Left lung (tissue), 14 donors: ENCODE measurements at places on chromosomes 4 and X.

GRCh38 chr4:154739111-154739510 lies 4.7 kb upstream of the LRAT start:
- no peak overlapping the region for H3K27ac ChIP-seq
- DNase-seq = no peak
- peaks cover 14% of the 10 kb centered on the region for H3K4me1 ChIP-seq
- no peak overlapping the region for H3K4me3 ChIP-seq

GRCh38 chrX:103249805-103250204 lies 5.2 kb downstream of the TCEAL8 start:
- H3K27me3 ChIP-seq = no peaks in the 10 kb centered on the region
- no peaks in the 10 kb centered on the region for H3K4me1 ChIP-seq
- no peak for DNase-seq
- no peak overlapping the region for H3K27ac ChIP-seq
- H3K36me3 ChIP-seq = no peaks in the 10 kb centered on the region
- H3K4me3 ChIP-seq = no peak overlapping the region

- no peak overlapping the region for H3K4me3 ChIP-seq
- no peaks in the 10 kb centered on the region for H3K27me3 ChIP-seq
- no peak overlapping the region for H3K27ac ChIP-seq
- no peaks in the 10 kb centered on the region for H3K4me1 ChIP-seq
- H3K36me3 ChIP-seq = no peaks in the 10 kb centered on the region
Measured at GRCh38 chrX:120235284-120235683, 15.3 kb upstream of the ZBTB33 start.

DNA sequence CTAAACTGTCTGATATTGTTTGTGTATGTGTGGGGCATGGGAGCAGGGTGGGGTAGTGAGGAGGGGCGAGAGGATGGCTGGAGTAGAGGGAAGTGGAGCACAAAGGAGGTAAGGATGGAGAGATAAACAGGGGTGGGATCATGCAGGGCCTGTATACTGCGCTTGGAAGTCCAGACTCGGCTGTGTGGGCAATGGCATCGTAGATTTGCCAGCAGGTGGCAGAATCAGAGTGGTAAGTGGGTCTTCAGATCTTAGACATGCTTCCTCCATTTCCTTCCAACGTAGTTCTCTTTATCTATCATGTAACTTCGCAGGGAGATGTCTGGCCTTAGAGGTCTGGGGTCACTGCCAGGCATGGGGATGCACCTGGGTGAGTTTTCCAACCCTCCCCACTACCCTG lies 155.5 kb downstream of the PDGFRA start:
- no peak overlapping the region for H3K27ac ChIP-seq
- H3K4me3 ChIP-seq = no peak overlapping the region
- no peak for DNase-seq
- H3K27me3 ChIP-seq = no peaks in the 10 kb centered on the region

DNA sequence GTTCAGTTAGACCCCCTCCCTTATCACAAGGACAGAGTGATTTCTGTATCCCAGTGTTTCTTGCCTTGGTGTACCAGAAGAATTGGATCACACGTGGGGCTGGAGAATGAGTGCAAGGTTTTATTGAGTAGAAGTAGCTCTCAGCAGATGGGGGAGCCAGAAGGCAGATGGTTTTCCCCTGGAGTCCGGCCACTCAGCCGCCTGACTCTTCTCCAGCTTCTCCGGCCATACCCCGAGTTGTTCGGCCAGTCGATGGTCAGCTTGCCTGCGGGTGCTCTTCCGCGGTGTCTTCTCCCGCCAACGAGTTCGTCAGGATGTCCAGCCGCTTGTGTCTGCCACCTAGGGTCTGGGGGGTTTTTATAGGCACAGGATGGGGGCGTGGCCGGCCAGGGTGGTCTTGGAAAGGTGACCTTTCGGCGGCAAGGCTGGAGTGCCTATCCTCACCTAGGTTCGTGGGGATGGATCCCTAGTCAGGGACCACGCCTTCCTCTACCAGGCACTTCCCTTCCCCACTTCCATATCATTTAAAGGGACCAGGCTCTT lies 14.5 kb downstream of the GAB1 start:
- H3K27me3 ChIP-seq = no peaks in the 10 kb centered on the region
- H3K36me3 ChIP-seq = no peaks in the 10 kb centered on the region
- H3K4me1 ChIP-seq = peaks cover 44% of the 10 kb centered on the region
- H3K27ac ChIP-seq = no peak overlapping the region
- H3K4me3 ChIP-seq = no peak overlapping the region
- no peak for DNase-seq

DNA sequence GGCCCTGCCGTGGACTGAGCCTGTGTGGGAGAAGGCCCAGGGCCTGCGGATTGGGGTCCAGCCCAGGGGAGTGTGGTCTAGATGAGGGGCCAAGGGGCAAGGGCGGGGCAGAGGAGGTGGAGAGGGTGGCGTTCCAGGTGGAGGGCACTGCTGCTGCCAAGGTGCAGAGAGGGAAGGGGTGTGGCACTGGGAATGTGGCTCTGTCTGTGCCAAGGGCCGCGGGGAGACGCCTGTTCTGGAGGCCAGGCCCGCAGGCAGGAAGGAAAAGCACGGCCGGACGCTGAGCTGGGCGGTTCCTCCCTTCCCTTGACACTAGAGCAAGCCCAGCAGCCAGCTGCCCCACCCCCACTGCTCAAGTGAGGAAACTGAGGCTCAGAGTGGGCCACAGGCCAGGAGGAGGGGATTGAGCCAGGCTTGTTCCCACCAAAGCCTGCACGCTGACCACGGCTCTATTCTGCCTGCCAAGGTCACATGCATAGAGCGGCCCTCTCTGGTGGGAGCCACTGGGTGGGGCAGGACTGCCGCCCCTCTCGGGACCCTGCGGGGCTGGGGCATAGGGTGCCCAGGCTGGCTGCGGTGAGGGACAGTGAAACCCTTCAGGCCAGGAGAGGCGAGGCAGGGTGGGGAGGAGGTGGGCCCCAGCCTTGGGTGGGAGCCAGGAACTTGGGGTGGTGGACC lies 13.0 kb downstream of the SH3BP2 start:
- H3K27me3 ChIP-seq = no peaks in the 10 kb centered on the region
- peaks cover 95% of the 10 kb centered on the region for H3K4me1 ChIP-seq
- peak overlapping the region; percentile 81 for H3K27ac ChIP-seq
- peak overlapping the region; percentile 3 for H3K4me3 ChIP-seq
- peaks cover 41% of the 10 kb centered on the region for H3K36me3 ChIP-seq
- peak; percentile 87 for DNase-seq

DNA sequence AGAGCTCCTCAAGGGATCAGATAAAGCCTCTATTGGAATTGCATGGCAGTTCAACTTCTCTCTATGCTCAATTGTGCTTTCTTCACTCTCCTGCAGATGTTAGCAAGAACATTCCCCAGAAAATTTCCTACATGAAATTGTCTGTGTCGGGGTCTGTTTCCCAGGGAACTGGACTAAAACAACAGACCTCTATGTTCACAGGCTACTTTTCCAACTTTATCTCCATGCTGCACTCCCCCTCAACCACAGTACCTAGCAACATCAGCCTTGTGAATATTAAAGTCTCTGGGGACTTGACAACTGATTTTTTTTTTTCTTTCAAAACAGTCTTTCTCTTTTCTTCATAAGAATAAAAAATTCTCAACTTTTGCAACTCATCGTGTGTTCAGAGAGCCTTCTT lies 1470.8 kb upstream of the ADGRL3 start:
- no peaks in the 10 kb centered on the region for H3K4me1 ChIP-seq
- no peak overlapping the region for H3K4me3 ChIP-seq
- no peak for DNase-seq
- H3K27me3 ChIP-seq = no peaks in the 10 kb centered on the region
- H3K27ac ChIP-seq = no peak overlapping the region

GRCh38 chr4:84878546-84878945 lies 87.9 kb downstream of the WDFY3 start:
- H3K27me3 ChIP-seq = no peaks in the 10 kb centered on the region
- H3K4me3 ChIP-seq = no peak overlapping the region
- H3K36me3 ChIP-seq = peaks cover 9% of the 10 kb centered on the region
- peak overlapping the region; percentile 57 for H3K27ac ChIP-seq
- H3K4me1 ChIP-seq = peaks cover 14% of the 10 kb centered on the region

DNA sequence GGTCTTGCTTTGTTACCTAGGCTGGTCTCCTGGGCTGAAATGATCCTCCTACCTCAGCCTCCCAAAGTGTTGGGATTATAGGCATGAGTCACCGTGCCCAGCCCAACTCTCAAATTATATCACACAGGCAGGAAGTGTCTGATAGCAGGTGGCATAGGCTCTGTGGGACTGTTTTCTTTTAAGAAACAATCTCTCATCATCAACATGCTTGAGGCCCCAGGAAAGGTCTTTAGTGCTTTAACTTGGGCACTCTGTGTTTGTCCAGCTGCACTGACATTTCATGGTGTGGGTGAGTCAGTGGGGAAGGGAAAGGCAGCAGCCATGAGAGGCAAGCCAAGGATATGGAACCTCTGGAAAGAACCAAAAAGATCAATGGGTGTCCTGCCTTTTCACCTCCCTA lies 88.1 kb upstream of the TSPAN5 start:
- no peaks in the 10 kb centered on the region for H3K36me3 ChIP-seq
- no peak overlapping the region for H3K27ac ChIP-seq
- DNase-seq = no peak
- no peaks in the 10 kb centered on the region for H3K27me3 ChIP-seq

- H3K27me3 ChIP-seq = no peaks in the 10 kb centered on the region
- peaks cover 19% of the 10 kb centered on the region for H3K4me1 ChIP-seq
- H3K36me3 ChIP-seq = no peaks in the 10 kb centered on the region
- H3K27ac ChIP-seq = no peak overlapping the region
Measured at GRCh38 chr4:26144526-26145155, 176.2 kb upstream of the RBPJ start.

- no peaks in the 10 kb centered on the region for H3K27me3 ChIP-seq
- no peak overlapping the region for H3K27ac ChIP-seq
- peaks cover 24% of the 10 kb centered on the region for H3K36me3 ChIP-seq
- H3K4me3 ChIP-seq = no peak overlapping the region
Measured at GRCh38 chr4:185190306-185190856, 13.4 kb downstream of the CFAP97 start.

DNA sequence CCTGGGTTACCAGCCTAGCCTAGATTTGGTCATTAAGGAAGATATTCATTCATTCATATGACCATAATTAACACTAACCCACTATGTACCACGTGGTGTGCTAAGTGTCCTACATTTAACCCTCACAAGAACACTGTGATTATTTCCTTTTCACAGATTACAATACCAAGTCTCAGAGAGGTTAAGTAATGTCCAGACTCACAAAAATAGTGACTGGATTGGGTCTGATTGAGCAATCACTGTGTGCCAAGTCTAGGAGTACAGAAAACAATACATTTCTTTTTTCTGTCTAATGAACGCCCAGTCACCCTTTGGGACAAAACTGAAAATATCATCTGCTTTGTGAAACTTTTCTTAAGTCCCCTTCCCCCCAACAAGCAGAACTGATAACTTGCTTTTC lies 7.6 kb upstream of the DLG3 start:
- DNase-seq = no peak
- no peaks in the 10 kb centered on the region for H3K36me3 ChIP-seq
- peaks cover 4% of the 10 kb centered on the region for H3K27me3 ChIP-seq
- no peak overlapping the region for H3K4me3 ChIP-seq
- no peaks in the 10 kb centered on the region for H3K4me1 ChIP-seq

DNA sequence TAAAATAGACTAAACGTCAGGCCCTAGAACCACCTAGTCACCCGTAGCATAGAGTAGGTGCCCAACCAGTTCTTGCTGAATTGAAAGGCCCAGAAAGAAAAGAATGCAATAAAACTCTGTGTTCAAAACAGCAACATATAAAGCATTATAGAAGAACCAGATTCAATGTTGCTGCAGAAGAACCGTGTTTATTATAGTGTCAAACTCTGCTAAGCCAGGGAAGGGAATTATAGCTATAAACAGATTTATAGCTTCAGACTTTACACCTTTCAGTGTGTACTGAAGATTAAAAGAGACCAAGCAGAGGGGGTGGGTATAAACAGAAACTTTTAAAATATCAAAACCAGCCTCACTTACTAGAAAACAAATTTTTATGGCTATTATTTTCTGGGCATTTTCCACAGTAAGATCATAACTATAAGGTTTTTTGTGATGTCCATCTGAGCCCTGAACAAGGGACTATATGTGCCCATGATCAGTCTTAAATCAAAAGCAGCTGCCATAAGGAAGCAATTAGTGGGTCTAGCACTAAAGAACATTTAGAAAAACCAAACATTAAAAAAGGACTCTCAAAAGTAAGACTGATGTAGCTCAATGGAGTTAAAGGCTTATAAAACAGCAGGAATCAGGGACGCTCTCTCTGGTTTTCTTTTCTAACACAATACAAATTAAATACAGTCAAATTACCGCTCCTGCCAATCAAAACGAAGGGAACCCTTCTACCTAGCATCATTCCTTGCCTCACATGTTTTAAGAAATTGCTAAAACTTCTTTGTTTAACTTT lies 219.7 kb upstream of the ETNPPL start:
- no peaks in the 10 kb centered on the region for H3K4me1 ChIP-seq
- no peak overlapping the region for H3K27ac ChIP-seq
- DNase-seq = no peak
- no peak overlapping the region for H3K4me3 ChIP-seq
- no peaks in the 10 kb centered on the region for H3K36me3 ChIP-seq

DNA sequence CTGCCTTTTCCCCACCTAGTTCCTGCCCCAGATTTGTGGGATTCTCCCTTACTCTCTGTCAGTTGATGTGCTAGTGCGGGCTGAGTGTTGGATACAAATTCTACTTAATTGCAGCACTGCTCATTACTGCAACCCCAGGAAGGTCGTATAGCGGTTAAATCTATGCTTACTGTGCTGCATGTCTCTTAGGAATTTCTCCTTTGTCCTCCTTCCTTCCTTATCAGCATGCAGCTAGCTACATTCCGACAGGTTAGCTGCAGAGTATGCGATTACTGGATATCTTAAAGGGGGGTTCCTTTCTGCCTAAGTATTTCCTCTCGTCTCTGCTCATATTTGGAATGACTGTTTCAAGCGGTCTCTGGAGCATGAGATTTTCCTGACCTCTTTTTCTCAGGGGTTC lies 662.8 kb downstream of the TLL1 start:
- H3K27ac ChIP-seq = no peak overlapping the region
- no peaks in the 10 kb centered on the region for H3K4me1 ChIP-seq
- H3K4me3 ChIP-seq = no peak overlapping the region
- DNase-seq = no peak

- no peak overlapping the region for H3K27ac ChIP-seq
- no peak for DNase-seq
- no peak overlapping the region for H3K4me3 ChIP-seq
Measured at GRCh38 chr4:122329876-122330565, 48.8 kb upstream of the ADAD1 start.

DNA sequence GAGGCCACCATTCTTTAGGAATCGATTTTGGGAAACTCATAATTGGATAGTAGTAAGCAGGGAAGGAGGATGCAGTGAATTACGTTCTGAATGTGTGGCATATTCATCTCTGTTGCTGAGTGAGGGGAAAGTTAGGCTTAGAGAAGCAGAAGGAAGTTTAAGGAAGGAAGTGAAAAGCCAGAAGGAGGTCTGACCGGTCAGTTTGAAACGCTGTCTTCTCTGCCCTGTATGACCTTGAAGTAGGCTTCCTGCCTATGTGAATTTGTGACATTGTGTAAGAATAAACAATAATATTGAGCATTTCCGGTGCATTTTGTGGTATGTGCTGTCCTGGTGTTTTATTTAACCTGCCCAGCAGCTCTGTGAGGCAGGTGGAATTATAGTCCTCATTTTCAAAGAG lies 67.3 kb downstream of the PDLIM5 start:
- no peaks in the 10 kb centered on the region for H3K36me3 ChIP-seq
- H3K27ac ChIP-seq = no peak overlapping the region
- H3K4me3 ChIP-seq = no peak overlapping the region
- peaks cover 47% of the 10 kb centered on the region for H3K4me1 ChIP-seq
- no peak for DNase-seq
